ENCODE measurements at places on chromosomes 7 and 10. TPM values are rescaled to one million over a fixed set of nuclear protein-coding genes. Genes with fewer than 3 reads are reported as not detected.

The ALKBH4 gene
- 12.2 TPM for total RNA-seq

- no peaks in the 10 kb centered on the region for H3K36me3 ChIP-seq
- H3K4me1 ChIP-seq = no peaks in the 10 kb centered on the region
- no peak overlapping the region for H3K27ac ChIP-seq
- DNase-seq = peak; percentile 71
- peak overlapping the region; percentile 27 for H3K4me3 ChIP-seq
Measured at GRCh38 chr10:104274762-104275721, 6.1 kb downstream of the GSTO2 start.

The HOXA13 gene
- total RNA-seq = not detected

DNA sequence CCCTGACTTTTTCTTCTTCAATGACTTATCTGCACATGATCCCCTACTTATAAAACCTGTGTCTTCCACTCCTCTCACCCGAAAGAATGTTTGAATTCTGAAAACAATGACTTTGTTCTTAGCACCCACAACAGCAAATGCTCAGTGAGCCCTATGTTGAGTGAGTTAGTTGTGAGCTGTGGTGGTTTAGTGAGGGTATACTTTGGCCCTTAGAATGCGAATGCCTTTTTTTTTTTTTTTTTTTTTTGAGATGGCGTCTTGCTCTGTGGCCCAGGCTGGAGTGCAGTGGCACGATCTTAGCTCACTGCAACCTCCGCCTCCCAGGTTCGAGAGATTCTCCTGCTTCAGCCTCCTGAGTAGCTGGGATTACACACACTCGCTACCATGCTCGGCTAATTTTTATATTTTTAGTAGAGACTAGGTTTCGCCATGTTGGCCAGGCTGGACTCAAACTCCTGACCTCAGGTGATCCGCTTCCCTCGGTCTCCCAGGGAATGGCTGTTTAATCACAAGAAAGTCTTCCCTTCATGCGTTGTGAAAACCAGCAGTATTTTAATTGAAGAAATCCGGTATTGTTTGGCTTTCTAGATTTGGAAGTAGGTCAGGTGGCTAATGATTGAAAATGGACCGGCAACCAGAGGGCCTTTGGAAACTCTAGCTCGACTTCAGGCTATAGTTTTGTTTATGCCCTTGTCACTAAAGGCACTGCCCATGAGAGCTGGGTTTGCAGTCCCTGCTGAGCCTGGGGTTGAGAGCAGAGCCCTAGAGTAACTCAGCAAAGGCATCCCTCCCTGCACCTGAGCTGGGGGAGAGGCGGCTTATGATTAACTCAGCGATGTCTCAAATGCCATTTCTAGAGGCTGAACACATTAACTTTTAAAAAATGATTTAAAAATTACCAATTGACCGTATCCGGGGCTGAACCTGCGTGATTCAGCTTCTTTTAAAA lies 41.3 kb downstream of the CUX1 start:
- no peaks in the 10 kb centered on the region for H3K36me3 ChIP-seq
- no peak for DNase-seq
- H3K4me1 ChIP-seq = peaks cover 13% of the 10 kb centered on the region
- H3K4me3 ChIP-seq = no peak overlapping the region
- no peaks in the 10 kb centered on the region for H3K27me3 ChIP-seq

The HOXA6 gene
- total RNA-seq = 0.43 TPM

The TAS2R41 gene
- total RNA-seq = 0.50 TPM

- no peak overlapping the region for H3K4me3 ChIP-seq
- H3K27ac ChIP-seq = no peak overlapping the region
- no peaks in the 10 kb centered on the region for H3K27me3 ChIP-seq
- H3K4me1 ChIP-seq = no peaks in the 10 kb centered on the region
Measured at GRCh38 chr10:49293208-49293603, 5.8 kb upstream of the C10orf71 start.

- H3K27me3 ChIP-seq = no peaks in the 10 kb centered on the region
- no peaks in the 10 kb centered on the region for H3K4me1 ChIP-seq
- H3K4me3 ChIP-seq = no peak overlapping the region
- no peak for DNase-seq
Measured at GRCh38 chr10:23403719-23404118, 35.2 kb upstream of the OTUD1 start.

The NEUROD6 gene
- total RNA-seq = not detected

The LIPN gene
- not detected for total RNA-seq

The GPR15LG gene
- total RNA-seq = not detected

- H3K36me3 ChIP-seq = no peaks in the 10 kb centered on the region
- no peak overlapping the region for H3K4me3 ChIP-seq
- H3K27ac ChIP-seq = no peak overlapping the region
- DNase-seq = no peak
Measured at GRCh38 chr10:120824881-120825309, 26.3 kb upstream of the WDR11 start.

The ZKSCAN5 gene
- total RNA-seq = 7.2 TPM

DNA sequence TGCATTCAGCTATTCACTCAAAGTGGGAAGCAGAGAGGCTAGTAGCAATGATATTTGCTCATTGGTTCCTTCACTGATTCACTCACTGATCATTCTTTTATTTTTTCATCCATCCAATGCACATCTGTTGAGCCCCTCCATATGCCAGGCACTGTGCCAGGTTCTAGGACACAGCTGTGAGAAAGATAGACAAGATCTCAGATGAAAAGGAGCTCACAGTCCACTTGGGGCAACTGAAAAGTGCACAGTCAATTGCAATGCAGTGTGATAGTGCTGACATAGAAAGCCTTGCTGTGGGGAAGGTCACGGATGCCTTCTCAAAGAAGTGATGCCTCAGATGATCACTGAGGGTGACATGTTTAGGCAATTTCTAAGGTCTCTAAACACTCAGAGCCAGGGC lies 262.3 kb downstream of the PTEN start:
- no peak overlapping the region for H3K4me3 ChIP-seq
- DNase-seq = no peak
- H3K27ac ChIP-seq = no peak overlapping the region
- H3K4me1 ChIP-seq = no peaks in the 10 kb centered on the region
- no peaks in the 10 kb centered on the region for H3K36me3 ChIP-seq

DNA sequence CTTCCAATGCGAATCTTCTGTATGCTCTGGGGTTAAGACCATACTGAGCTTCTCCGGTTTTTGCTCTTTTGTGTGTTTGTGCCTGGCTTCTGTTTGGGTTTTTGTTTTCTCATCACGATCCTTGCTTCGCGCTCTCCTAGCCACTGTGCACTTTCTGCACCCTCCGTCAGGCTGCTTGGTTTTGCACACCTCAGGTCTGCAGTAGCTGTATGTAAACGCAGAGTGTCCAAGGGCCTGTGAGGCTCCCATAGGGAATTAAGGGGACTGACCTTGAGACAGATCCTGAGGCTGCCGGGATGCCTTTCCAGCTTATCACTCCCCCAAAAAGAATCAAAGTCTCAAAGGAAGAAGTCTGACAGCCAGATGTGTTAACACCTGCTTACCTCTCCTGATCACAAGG lies 95.2 kb downstream of the PROSER2 start:
- no peaks in the 10 kb centered on the region for H3K4me1 ChIP-seq
- no peak overlapping the region for H3K27ac ChIP-seq
- no peaks in the 10 kb centered on the region for H3K27me3 ChIP-seq
- no peaks in the 10 kb centered on the region for H3K36me3 ChIP-seq
- H3K4me3 ChIP-seq = no peak overlapping the region
- no peak for DNase-seq

The PIK3CG gene
- 4.5 TPM for total RNA-seq

- H3K36me3 ChIP-seq = no peaks in the 10 kb centered on the region
- no peaks in the 10 kb centered on the region for H3K27me3 ChIP-seq
- H3K4me1 ChIP-seq = no peaks in the 10 kb centered on the region
- no peak overlapping the region for H3K4me3 ChIP-seq
- H3K27ac ChIP-seq = no peak overlapping the region
- DNase-seq = no peak
Measured at GRCh38 chr7:15015545-15016314, 113.2 kb upstream of the DGKB start.

Measured in ovary (tissue), 10 donors.